D341Med (cell line): ENCODE measurements at places on chromosomes 3 and 15.

DNA sequence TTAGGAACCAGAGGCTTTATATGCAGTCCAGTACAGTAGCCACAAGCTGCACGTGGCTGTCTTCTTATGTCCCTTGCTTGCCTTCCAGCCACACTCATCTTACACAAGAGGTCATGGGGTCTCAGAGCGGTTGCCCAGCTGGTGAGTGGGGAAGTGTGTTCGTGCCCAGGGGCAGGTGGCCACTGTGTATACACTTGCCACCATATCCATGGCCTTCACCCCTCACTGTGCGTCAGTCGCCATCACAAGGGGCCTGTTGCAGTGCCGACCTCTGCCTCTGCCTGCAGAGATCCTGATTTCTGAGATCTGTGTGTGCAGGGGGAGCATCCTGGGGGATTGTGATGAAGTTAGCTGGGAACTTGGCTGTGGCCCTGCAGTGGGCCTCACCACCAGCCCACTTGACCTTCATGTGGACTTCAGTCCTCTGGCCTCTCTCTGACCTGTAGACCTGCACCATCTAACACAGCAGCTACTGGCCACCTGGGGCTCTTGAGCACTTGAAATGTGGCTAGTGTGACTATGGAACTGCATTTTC lies 43.1 kb upstream of the SACM1L start:
- no peak for DNase-seq

DNA sequence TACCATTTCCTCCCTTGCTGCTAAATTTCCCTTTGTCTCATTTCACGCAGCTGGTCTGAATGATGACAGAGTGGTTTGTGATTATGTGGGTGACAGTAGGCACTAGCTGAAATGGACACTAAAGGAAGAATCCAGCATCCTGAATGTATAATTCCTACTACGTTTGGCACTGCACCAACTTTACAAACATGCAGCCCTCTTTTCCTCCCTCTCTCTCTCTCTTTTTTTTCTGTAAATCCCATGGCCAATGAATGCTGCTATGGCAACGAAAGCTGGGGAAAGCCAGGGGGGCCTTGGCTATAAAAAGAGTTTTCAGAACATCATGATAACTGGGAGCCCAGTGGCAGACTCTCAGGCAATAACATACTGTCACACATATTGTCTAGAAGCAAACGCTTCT lies 367.2 kb upstream of the AGTR1 start:
- DNase-seq: no peak

DNA sequence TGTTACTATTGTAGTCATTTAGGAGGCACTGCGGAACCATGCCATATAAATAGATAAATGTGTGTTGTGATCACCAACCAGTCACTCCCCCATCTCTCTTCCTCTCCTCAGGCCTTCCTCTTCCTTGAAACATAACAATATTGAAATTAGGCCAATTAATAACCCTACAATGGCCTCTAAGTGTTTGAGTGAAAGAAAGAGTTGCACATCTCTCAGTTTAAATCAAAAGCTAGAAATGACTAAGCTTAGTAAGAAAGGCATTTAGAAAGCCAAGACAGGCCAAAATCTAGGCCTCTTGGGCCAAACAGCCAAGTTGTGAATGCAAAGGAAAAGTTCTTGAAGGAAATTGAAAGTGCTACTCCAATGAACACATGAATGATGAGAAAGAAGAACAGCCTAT lies 8.1 kb upstream of the DNASE1L3 start:
- DNase-seq: no peak

GRCh38 chr3:11005686-11006256 lies 13.2 kb downstream of the SLC6A1 start:
- no peak for DNase-seq

GRCh38 chr3:56894881-56895431 lies 93.2 kb upstream of the ARHGEF3 start:
- no peak for DNase-seq

DNA sequence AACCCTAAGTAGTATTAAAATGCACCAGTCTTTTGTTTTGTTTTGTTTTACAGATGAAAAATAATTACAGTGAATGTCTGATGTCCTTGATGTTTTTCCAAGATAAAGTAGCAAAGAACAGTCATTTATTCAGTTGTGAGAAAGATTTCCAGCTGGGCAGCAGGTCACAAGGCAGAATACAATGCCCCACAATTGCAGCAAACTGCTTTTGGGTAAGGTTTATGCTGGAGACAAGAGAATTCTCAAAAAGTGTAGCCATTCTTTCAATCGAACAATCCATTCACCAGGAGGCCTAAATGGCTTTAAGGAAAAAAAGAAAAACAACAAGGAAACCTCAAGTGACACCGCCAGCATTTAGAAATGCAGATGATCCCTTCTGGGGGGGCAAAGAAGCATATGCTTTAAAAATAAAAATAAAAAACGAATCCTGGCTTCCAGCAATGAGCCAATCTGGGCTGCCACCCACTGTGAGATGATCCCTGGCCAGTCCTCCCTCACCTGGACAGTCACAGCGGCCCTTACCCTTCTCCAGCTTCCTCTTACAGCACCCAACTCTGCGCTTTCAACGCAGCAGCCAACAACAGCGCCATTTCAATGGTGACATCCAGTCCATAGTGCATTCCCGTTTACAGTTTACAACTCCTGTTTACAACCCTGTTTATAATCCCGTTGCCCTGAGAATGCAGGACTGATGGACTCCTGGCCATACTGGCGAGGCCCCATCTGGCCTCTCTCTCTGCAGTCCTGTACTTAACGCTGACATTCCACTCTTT lies 25.7 kb upstream of the WNT5A start:
- DNase-seq: no peak

DNA sequence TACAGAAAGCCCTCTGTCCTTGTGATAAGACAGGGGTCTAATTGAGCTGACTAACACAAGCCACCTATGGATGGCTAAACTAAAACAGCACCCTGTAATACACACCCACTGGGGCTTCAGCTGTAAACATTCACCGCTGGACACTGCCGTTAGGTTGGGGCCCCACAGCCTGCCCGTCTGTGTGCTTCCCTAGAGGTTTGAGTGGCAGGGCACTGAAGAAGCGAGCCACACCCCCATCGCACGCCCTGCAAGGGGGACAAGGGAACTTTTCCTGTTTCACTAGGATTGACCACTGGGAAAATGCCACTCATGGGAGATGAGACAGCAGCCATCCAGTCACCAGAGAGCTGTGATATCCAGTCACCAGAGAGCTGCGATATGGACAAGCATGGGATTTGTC lies 335.7 kb upstream of the CFAP20DC start:
- DNase-seq: no peak

DNA sequence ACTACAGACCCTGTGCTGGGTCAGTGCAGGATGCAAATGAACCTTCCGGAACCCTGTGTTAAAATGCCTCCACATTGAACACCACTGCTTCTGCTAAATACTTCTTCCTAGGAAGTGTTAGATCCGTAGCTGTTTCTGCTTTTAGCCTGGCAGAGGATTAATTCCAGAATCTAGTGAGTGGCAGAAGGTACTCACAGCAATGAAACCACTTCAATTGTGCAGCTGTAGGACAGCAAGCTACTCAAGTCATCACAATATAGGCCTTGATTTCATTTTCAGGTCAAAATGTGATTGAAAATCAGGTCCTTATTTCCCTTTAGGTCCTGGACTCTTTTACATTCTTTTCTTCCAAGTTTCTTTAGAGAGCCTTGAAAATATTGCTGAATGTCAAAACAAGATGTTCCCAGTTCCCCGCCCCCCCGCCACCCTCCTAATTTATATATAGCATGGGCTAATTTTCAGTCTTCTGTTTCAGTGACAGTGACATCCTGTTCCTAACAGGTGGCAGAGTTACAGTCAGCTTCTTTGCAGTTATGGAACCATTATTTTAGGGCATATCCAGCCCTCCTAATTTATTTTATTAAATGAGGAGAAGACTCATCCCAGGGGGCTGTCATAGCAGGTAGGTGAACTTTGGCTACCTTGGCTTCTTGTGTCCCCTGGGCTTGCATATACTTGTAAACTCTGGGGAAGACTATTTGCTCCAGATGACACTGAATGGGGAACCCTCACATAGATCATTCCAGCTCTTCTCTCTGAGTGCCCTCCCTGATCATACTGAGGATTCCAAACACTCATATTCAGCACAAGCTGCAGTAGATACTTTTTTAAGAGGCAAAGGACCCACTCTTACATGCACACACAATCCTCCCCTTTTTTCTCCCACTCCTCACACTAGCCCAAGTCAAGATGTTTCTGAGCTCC lies 28.0 kb upstream of the ARNT2 start:
- DNase-seq: no peak

DNA sequence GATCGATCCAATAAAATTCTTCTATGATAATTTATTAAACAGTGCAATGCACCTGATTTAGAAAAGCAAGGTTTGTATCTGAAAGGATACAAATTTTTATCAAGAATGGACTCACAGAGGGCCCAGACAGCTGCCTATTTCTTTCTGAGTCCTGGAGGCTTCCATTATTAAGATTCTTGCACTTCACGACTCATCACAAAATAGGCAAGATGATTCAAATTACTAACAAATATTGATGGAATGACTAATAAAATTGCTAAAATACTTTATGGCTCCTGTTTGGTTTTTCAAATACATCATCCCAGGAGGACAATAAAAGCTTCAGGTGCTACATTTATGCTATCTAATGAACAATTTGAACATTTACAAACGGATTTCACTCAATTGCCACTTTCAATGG lies 483.0 kb upstream of the AGTR1 start:
- DNase-seq: no peak

DNA sequence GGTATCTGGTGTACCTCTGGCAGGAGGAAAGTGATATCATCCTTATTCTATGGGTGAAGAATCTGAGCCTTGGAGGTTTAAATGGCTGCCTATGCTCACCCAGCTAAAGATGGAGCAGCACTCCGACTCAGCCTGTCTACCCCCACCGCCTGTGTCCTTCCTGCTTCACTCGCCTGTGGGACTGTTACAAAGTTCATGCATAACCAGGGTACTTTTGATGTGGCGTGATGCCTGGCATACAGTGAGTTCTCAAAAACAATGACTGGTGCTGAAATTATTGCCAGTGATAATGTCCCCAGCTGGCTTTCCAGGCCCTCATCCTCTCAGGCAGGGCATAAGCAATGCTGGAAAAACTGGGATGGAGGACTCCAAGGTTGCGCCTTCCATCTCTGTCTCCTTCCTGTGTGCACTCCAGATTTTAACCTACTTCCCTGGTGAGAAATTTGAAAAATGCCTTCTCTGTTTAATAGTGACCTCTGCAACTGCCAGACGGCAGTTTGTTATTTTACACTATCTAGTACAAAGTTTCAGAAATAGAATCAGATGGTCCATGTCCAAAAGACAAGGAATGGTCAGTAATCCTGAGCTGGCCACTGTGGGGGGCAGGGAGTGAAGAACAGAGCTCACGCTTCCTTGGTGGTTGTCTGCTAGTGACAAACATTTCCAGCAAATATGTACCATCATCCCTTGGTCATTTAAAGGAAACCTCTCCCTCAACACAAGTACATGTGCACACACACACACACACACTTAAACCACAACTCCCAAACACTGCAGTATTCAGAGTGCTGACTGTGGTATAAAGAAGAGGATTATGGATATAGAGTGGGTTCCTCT lies 86.5 kb upstream of the NMNAT3 start:
- DNase-seq: no peak

GRCh38 chr3:38327335-38328009 lies 19.1 kb upstream of the XYLB start:
- DNase-seq: no peak

GRCh38 chr3:135081451-135081850 lies 286.4 kb downstream of the EPHB1 start:
- DNase-seq: no peak

GRCh38 chr15:73156431-73157191 lies 104.3 kb downstream of the NEO1 start:
- no peak for DNase-seq

GRCh38 chr15:74642734-74643664 lies 27.4 kb downstream of the CLK3 start:
- DNase-seq: peak; percentile 9

- no peak for DNase-seq
Measured at GRCh38 chr3:50395070-50395860, 35.9 kb upstream of the TMEM115 start.

GRCh38 chr3:102223132-102223531 lies 211.7 kb upstream of the ZPLD1 start:
- DNase-seq: no peak

DNA sequence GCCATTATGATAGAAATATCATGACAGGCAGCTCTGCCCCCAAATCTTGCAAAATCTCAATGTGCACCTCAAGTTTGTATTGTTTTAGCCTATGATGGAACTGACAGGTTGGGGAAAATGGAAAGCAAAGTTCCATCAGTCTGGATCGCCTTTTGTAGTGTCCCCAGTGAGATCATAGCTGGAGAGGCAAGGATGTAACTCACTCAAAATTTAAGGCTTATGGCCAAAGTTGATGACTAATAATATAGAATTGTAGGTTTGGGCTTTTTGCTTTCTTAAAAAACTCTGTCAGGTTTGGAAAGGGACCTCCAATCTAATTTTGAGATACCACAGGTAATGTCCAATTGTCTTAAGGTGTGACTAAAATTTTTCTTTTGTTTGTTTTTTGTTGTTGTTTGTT lies 1.4 kb upstream of the ACP3 start:
- no peak for DNase-seq

DNA sequence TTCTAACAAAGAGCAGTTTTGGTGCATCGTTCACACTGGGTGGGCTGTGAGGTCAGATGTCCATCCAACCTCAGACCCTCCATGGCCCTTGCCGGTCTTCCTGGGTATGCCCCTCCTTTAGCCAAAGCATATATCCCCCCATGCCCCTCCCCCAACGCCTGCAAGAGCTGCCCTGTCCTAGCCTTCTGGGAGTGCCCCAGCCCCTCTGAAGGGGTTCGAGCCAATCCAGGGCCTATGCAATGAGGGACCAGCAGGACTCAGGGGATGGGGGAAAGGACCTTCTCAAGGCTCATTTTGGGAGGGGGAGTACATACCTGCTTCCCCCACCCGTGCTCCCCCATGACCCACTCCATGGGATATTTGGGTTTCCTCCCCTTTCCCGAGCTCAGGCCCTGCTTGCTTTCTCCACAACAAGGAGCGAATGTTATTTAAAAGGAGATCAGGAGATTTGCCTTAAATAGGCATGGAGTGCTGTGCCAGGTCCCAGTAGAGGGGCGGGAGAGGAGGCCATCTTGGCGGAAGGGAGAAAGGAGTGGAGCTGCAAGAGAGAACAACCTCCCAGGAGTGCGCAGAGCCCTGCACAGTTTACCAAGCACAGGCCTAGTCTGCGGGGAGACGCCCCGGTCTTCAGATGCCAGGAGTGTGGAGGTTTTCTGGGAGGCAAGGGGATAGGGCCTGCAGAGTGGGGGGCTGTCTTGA lies 18.2 kb downstream of the PIF1 start:
- DNase-seq: peak; percentile 37

- no peak for DNase-seq
Measured at GRCh38 chr3:49707113-49707480, 12.4 kb downstream of the AMIGO3 start.
